Urinary bladder (tissue), 4 donors: ENCODE measurements at places on chromosomes 13 and 19. TPM values are rescaled to one million over a fixed set of nuclear protein-coding genes. Genes with fewer than 3 reads are reported as not detected.

The KLK8 gene
- total RNA-seq, result not detected

The BRME1 gene
- 2.0 TPM for total RNA-seq

The TPTE2 gene
- total RNA-seq, result 0.16 TPM

The TTC9B gene
- 0.21 TPM for total RNA-seq

The RNF113B gene
- not detected for total RNA-seq

The GMIP gene
- 3.6 TPM for total RNA-seq

The USF2 gene
- 27.4 TPM for total RNA-seq

The ZNF324B gene
- 6.6 TPM for total RNA-seq

The CLC gene
- 0.90 TPM for total RNA-seq

The FOXO1 gene
- total RNA-seq, result 23.2 TPM

The RETN gene
- 2.3 TPM for total RNA-seq

The CLEC17A gene
- 0.21 TPM for total RNA-seq

The SIGLEC9 gene
- 1.4 TPM for total RNA-seq

The IPO5 gene
- 164 TPM for total RNA-seq

The KRTDAP gene
- total RNA-seq, result not detected

The CBARP gene
- total RNA-seq, result 0.53 TPM

The SCAF1 gene
- 8.3 TPM for total RNA-seq

The COMMD6 gene
- total RNA-seq, result 124 TPM

The ZNF77 gene
- total RNA-seq, result 6.8 TPM

The SMIM24 gene
- total RNA-seq, result not detected

The NTN5 gene
- 0.53 TPM for total RNA-seq

The SSC5D gene
- total RNA-seq, result 24.4 TPM
